CD8-positive, alpha-beta memory T cell (primary cell): ENCODE measurements at places on chromosomes 11 and 22.

- DNase-seq, result no peak
Measured at GRCh38 chr22:25281675-25282345, 62.4 kb downstream of the CRYBB2 start.

- no peak for DNase-seq
Measured at GRCh38 chr11:83566950-83567349, 280.8 kb upstream of the CCDC90B start.

- DNase-seq, result no peak
Measured at GRCh38 chr11:60813324-60813723, 28.2 kb downstream of the MS4A10 start.

DNA sequence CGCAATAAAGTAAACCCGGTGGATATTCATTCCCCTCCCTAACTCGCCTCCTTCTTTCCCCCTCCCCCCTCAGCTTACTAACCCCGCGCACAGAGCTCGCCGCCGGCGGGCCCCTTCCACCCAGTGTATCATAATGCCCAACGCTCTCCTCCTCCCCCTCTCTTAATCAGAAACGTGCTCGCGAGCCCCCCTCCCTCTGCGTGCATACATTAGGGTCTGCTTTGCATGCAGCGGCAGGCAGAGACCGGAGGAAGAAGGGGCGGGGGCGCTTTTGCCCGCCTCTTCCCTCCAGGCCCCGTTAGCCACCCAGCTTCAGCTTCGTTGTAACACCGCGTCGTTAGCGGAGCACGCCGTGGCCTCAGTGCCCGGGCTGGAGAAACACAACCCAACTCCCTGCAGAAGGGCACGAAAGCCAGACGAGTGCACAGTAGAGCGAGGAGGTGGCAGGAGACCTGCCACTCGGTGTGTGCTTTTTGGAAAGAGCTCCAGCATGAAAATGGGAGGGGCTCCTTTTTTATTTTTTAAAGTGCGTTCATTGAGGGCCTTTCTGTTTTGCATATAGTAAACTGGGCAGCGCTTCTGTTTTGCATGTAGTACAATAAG is 901 bp upstream of the KMT2A start:
- DNase-seq, result peak; percentile 77

DNA sequence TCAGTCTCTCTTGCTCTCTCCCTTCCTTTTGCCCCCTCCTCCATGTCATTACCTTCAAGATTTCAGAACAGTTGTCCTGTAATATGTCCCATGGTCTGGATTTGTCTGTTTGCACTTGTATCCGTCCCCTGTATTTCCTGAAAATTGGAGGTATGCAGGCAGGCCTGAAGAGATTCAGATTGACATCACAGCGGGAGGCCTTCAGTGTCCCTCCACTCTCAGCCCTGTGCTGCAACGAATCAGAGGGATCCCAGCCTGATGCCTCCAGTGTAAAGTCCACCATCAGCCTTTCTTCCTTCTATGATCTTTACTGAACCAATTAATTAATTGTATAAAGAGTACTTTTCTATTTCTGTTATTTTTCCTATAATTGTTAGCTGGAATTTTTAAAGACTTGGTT is 57.3 kb downstream of the ELMOD1 start:
- DNase-seq, result no peak

- no peak for DNase-seq
Measured at GRCh38 chr11:132343445-132344175, 973.2 kb downstream of the NTM start.

DNA sequence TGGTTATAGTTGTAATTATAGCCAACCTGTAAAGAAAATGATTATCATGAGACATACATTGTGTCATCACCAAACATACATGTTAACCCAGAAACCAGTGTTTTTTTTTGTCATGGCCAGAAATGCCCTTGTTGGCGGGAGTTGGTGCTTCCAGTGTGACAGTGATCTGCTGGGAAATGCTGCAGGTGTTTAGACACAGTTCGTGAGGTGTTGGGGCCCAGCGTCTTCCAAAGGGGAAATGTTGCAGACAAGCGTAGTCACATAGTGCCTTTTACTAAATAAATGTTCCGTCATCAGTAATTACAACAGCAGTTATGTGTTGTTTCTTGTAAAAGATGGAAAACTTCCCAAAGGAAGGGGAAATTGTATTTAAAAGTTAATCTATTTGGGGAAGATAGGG is 92.6 kb upstream of the GAL start:
- DNase-seq, result no peak

- no peak for DNase-seq
Measured at GRCh38 chr11:9815486-9816136, 151.7 kb downstream of the SWAP70 start.

- DNase-seq, result no peak
Measured at GRCh38 chr22:24043958-24044357, 32.9 kb downstream of the CABIN1 start.

DNA sequence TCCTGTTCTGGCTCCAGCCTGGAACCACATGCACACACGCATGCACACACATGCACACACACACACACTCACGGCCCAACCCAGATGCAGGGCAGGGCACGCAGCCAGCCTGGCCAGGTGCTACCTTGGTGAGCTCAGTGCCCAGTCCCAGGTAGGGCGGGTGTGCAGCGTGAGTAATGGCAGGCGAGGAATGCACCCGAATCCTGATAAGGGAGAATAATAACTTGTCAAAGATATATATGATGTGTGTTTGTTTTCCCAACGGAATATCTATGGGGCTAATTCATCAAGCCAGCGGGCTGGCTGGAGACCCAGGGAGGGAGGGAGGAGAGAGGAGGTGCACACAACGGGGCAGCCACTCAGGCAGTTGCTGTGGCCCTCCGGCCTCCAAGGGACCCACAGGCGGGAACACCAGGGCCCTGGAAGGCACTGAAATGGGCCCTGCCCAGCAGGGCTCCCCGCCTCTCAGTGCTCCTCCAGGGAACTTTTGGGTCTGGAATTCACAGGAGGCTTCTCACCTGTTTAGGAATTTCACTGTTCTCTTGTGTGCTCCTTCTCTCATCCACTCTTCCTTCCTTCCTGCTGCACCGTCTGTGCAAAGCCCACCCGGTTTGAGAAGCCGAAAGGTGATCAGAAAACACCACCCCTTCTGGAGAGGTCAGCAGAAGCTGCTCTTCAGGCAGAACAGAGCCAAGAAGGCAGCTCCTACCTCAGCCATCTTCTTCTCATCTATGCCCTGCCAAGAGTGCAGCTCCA is 79.0 kb downstream of the BUD13 start:
- no peak for DNase-seq
